ENCODE measurements at places on chromosomes 3 and 15.

- no peak for DNase-seq
These were observed 21.1 kb downstream of the IL1RAP start for GRCh38 chr3:190534986-190535385.

DNA sequence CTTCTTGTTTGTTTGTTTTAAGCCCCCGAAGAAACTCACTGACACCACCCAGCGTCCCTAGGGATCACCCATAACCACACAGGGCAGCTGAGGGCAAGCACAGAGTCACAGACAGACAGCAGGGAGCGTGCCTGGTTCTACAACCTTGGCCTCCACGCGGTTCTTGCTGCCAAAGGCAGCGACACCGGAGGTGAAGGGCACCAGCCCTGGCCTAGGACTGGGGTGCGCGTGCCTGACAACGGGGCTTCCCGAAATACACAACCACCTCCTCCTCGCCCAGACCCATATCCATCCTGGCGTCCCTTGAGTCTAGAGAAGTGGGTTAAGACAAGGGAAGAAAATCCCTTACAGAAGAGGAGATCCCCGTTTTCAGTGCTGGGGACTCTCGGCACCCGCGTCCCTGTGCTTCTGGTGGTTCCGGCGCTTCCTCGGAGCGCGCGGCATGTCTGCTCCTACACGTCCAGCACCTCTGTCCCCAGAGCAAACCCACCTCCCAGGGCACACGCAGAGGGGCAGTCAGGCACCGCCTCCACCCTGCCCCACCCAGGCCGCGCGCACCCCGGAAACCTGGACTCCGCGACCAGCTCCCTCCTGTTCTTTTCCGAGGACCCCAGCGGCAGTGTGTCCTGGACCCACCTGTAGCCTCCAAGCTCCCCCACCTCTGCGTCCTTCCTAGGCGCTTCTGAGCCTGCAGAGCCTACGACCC is 911 bp downstream of the RFTN1 start:
- peak; percentile 59 for DNase-seq

GRCh38 chr3:110754212-110754916 is 317.3 kb upstream of the NECTIN3 start:
- DNase-seq: no peak

DNA sequence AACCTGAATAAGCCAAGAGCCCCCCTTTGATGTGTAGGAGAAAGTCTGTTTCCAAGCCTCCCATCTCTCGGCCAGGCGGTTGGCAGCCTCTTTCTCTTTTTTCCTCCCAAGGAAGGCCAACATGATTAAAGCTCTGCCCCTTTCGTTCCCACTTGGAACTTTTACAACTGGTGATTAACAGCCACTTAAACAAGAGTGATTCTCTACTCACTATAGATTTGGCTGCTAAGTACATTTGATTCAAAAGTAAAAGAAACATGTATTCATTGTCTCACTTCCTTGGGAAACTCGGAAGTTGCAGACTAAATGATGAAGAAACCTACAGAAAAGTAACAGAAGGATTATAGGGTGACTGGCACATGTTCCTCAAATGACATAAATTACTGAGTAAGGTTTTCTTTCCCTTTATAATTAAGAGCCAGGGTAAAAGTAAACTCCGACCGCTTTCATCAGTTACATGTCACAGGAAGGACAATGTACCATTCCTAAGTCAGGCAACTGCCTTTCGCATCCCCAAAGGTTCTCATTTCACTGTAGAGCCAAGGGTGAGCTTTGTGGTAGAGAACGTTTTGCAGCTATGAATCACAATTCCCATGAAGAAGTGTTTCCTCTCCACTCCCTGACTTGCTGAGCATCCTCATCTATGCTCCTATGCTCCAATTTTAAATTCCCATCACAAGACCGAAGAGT is 72.7 kb downstream of the MB21D2 start:
- no peak for DNase-seq

GRCh38 chr3:120093911-120094775 is at the start of gene GSK3B:
Gene GSK3B, minus strand, starts transcription at chr3:120094447. Its CDS starts 1,013 bp downstream, at chr3:120093434.
- peak; percentile 75 for DNase-seq

DNA sequence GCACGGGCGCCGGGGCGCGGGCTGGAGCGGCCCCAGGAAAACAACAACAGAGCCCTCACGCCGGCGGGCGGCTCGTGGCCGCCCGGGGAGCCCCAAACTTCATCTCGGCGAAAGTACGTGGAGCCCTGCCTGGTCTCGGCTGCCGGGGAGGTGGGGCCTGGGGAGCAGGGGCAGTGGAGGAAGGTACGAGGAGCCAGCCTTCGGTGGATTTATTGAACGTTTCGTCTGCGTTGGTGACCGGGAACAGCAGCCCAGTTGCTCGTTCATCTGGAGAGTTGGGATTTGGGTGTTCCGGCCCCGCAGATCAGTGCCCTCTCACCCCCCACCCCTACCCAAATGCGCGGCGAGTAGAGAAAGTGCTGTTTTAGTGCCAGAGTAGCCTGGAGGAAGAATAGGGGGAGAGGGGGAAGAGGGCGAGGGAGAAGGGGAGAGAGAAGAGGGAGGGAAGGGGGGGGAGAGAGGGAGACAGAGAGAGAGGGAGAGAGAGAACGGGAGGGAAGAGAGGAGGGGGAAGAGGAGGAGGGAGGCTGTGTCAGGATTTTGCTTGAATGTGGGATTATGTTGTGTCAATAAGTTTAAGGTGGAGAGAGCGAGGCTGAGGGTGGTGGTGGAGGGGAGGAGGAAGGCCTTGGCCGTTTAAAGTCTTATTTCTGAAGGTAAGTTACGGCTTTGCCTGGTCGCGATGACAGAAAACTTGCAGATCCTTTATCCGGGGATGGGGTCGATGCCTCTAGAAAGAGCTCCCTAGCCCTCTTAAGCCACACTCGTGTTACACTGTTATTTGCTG is 970 bp downstream of the BBX start:
- peak; percentile 60 for DNase-seq

DNA sequence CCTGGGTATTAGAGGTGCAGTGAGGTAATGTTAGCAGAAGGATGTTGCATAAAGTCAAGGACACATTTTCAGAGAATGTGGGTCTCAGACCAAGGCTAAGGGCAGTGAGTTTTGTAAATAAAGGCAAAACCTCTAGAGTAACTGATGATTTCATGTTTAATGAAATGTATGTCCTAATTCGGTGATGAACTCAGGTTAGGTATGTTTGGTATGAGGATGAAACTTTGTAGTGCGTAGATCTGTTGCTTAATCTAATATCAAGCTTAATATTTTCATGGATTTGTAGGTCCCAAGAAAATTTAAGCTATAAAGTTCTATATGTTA is 3.6 kb downstream of the USP50 start:
- DNase-seq: no peak

DNA sequence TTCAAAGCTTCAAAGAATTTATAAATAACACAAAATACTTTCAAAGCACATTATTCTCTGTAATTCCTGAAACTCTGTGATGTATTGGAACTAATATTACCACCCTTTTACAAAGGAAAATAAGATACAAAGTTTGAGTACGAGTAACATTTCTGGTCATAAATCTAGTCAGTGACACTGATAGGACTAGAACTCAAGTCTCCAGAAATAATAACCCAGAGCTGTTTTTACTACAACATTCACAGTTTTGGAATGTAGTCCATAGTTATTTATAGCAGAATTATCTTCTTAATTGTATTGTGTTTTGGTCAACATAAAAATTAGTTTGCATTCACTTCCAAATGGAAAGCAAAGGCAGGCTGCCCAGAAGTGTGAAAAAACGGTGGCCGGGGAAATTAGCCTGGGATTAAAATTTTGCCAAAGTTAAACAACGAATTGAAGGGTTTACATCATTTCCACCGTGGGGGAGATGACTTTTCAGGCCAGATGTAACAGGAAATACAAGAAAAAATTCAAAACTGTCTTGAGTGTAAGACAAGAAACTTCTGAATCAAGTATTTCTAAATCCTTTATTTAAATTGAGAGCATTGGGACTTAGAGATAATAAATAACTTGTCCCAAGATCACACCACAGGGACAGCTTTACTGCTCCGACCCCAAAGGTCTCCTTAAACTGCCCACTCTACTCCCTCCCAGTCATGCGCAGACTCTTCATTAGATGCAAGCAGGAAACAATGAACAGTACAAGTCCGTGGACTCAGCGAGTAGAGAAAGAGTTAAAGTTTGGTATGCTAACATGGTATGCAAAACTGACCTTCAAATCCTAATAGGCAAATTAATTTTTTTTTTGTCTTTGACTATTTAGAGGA is 74.3 kb upstream of the VGLL4 start:
- DNase-seq: no peak

GRCh38 chr3:11130385-11130784 is 23.9 kb upstream of the HRH1 start:
- no peak for DNase-seq

DNA sequence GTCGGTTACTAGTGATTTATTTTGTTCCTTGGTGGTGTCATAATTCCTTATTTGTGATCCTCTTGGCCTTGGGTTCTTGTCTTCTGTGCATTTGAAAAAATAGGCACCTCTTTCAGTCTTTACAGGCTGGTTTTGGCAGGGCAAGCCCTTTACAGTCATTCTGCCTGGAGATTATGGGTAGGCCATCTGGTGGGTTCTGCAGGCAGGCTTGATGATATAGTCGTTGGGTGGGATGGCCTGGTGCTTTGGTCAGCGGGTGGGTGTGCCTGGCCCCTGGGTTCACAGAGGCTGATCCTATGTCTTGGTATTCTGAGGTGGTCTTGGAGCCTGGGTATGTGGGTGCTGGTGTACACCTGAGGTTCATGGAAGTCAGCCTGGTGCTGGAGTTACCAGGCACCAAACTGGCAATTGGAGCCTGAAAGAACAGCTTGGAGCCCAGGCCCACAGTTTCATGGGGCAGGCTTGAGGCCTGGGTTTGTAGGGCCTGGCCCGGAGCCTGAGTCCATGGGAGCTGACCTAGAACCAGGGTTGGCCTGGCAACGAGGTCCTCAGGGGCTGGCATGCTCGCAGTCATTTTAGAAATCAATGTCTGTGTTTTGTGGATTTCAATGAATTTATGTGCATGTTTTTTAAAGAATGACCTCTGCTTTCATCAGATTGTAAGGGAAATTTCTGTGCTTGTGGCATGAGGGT is 63.3 kb downstream of the DOCK3 start:
- no peak for DNase-seq

DNA sequence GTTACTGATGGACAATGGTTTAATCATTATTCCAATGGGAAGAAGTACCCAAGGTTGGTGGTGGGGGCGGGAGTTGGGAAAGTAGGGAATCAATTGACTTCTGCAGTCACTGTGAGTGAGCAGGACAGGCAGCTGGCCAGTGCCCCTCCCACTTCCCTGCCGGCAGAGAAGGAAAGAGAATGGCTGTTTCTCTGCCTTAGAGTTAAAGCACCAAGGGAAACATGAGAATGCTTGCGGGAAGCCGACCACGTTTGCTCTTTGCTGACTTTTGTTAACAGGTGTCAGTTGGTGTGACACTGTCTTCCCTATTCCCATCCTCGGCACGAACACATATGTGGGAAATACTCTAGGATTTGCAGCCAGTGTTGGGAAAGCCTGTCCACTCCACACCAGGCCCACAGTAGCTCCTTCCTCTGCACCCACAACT is 33.5 kb upstream of the MFSD1 start:
- no peak for DNase-seq

DNA sequence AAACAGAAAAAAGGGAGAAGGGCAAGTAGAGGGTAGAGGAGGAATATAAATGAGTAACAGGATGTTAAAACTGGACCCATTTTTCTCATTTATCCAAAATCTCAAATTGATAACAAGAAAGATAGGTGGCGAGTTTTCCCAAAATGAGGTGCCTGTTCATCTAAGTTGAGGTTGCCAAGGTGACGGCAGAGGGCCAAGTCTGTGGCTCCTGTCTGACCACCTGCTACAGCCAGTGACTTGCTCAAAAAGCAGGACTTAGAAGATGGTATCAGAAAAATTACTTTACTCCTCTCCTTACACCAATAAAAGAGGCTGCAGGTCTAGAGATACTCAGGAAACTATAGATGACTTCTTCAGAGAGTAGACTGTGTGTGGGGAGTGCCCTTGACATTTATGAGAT is 137.6 kb upstream of the ZNF385D start:
- no peak for DNase-seq
